Stimulated activated CD8-positive, alpha-beta memory T cell treated with anti-CD3 and anti-CD28 coated beads, Interleukin-12 subunit alpha, Interleukin-12 subunit beta, amount 100 ng/mL, for 4 hours (primary cell): ENCODE measurements at places on chromosomes 7 and 10.

GRCh38 chr7:149006345-149006725 is 22.0 kb downstream of the PDIA4 start:
- DNase-seq, result no peak

GRCh38 chr10:75019370-75019769 is 92.1 kb upstream of the SAMD8 start:
- no peak for DNase-seq

GRCh38 chr10:106615081-106615480 is 549.4 kb downstream of the SORCS1 start:
- no peak for DNase-seq

DNA sequence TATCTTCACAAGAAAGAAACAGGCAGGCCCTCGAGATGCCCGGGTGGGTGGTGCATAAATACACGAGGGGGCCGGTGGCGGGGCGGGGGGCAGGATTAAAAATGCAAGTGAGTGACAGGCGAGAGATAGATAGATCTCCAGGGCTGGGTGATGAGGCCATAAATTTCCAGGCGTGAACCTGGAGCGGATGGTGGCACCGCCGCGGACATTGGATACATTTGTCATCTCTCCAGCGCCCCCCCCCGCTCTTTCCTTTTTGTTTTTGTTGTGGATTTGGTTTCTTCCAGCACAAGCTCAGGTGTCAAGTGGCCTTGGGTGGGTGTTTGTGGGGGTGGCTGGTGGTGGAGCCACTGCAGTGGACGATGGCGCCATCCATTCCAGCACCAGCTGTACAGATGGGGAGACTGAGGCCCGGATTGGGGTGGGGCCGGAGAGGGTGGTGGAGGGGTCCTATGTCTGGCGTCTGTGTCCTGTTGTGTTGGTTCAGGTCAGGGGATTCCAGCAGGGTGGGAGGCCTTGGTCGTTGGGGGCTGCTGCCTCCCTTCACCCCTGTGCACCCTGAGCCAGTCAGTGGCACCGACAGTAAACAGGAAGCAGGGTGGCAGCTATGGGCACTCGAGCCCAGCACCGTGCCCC is 2.9 kb downstream of the ELFN1 start:
- no peak for DNase-seq

DNA sequence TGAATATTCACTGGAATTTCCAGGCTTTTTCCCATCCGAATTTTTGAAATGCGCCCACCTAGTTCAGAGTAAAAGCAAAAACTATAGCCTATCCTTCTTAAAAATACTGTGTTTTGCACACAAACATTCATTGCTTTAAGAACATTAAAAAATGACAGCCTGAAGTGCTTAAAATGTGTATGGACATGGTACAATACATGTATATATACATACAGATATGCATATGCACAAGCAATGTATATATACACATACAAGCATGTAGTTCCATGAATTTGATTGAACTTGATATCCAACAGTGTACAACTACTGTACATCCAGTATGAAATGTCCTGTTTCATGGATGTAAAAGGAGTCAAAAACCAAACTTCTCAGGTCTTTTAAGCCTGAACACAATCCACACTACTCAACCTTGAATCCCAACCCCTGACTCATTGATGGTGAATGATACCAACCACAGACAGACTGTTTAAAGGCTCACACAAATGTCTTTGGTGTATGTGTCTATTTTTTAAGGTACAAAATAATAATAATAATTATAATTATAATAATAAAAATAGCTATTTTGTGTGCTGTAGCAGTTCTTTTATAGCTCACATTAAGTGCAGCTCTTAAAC is 14.8 kb downstream of the INHBA start:
- no peak for DNase-seq

- DNase-seq, result no peak
Measured at GRCh38 chr7:706721-707120, 19.8 kb upstream of the DNAAF5 start.

DNA sequence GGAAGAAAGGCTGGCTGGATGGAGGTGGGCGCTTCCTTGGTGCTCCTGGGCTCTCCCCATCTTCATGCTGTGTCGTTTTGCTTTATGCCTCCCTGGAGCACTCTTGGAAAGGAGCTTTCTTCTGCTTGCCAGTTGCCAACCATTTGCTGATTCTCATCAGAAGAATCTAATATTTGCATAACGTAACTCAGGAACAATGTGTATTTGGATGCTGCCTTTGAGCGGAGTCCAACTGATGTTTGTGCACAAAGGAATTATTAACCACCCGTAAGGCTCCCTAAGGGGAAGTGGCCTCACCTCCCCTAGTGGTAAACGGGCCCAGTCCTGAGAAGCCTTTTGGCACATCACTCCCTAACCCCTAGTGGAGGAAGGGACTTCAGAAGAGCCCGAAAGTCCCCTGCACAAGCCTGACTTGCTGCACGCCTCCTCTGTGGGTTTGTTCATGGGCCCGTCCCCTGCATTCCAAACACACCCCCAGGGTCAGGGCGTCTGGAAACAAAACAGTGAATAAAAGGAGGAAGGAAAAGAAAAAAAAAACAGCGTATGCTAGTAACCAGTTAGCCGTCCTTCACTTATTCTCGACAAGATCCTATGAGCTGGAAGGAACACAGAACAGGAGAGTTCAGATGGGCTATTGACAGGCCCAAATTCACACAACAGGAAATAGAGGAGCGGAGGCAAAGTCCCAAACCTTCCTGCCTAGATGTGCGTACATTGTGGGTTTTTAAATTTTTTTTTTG is 602.2 kb downstream of the LRMDA start:
- DNase-seq, result no peak

DNA sequence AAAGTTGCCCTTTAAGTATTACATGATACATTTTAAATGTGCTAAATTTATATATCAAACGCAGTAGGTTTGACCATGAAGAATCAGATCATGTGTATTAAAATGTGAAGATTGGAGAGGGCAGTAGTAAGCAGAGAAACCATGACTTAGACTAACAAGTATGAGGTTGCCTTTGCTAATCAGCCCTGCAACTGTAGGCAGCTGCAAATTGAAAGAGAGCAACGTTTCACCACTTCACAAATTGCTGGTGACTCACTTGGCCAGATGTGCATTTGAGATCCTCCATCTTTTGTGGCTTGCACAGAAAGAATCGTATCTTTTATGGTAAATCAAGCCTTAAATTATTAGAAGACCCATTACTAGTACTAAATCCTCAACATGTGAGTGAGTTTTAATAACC is 10.1 kb upstream of the SEMA3A start:
- DNase-seq, result no peak

DNA sequence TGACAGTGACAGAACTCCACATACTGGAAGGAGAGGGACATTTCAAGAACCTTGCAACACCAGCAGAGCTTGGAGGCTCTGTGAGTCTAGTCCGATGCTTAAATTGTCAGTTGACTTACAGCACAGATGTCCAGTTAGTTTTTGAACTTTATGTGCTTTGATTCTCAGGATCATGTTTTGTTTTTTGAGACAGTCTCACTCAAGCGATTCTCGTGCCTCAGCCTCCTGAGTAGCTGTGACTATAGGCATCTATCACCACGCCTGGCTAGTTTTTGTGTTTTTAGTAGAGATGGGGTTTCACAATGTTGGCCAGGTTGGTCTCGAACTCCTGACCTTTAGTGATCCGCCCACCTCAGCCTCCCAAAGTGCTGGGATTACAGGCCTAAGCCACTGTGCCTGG is 31.8 kb upstream of the STEAP4 start:
- no peak for DNase-seq

DNA sequence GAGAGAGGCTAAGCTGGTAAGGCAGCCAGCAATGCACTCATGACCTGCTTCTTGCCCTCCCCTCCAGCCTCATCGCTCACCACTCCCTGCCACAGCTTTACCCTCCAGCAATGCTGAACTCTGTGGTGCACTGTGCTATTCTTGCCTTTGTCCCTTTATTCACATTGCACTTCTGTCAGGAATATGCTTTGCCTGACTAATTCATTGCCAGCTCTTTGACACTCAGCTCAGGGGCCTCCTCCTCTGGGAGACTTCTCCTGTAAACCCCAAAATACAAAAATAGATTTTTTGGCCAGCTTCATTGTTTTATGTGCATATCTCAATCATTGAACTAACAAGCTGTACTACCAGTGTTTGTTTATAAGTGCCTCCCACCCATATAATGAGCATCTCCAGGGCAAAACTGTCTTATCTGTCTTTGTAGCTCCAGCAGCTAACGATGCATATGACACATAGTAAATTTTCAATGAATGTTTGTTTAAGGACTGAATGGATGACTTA is 8.2 kb downstream of the CNNM1 start:
- no peak for DNase-seq

- DNase-seq, result no peak
Measured at GRCh38 chr10:133135116-133135465, 24.9 kb upstream of the KNDC1 start.
